Stimulated activated CD8-positive, alpha-beta memory T cell treated with anti-CD3 and anti-CD28 coated beads, Interleukin-4, amount 100 ng/mL, for 1 hour (primary cell): ENCODE measurements at places on chromosomes 16 and 17.

DNA sequence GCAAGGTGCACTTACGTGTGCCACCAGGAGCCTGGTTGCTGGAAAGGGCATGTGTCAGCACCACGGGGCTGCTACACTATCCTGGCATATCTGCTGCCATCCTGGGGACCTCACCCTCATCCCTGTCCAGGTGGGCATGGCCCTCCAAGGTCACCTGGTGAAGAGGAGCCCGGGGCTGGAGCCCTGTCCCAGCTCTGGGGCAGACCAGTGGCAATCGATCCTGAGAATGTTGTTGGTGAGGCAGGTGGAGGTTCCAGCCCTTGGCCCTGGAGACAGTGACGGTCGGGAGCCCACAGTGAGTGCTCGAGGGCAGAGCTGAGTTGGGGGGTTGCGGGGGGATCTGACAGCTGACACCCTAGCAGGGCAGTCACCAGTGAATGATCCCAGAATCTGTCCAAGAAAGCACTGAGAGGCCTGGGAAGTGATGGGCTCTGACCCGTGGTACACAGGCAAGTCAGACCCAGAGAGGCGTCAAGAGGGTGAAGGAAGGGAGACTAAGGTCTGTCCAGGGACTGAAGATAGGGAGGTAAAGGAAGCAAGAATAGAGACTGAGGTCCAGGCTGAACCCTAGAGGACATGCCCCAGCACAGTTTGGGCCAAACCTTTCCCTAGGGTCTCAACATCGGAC lies 17.6 kb downstream of the POLR3K start:
- DNase-seq, result no peak

DNA sequence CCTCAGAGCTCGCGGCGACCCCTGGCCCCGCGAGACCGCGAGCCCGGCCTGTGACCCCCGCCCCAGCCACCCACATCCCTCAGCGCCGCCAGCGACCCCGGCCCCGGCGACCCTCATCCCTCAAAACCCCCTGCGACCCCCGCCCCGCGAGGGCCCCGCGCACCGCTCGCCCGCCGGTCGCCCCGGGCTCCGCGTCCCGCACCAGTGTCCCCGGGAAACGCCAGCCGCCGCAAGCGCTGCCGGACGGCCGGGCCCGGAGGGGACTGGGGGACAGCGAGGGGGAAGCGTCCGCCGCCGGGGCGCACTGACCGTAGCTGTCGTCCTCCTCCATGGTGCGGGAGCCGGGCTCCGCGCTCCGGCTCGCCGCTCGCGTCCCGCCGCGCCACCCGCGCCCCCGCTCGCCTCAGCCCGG lies at the start of gene CYTH1:
TSS of gene CYTH1 (minus strand) at position 381 of the 412 bp plus-strand sequence. CDS start at position 331, 50 bp downstream.
- no peak for DNase-seq

GRCh38 chr17:79844869-79845600 lies 5.8 kb upstream of the CBX4 start:
- no peak for DNase-seq

DNA sequence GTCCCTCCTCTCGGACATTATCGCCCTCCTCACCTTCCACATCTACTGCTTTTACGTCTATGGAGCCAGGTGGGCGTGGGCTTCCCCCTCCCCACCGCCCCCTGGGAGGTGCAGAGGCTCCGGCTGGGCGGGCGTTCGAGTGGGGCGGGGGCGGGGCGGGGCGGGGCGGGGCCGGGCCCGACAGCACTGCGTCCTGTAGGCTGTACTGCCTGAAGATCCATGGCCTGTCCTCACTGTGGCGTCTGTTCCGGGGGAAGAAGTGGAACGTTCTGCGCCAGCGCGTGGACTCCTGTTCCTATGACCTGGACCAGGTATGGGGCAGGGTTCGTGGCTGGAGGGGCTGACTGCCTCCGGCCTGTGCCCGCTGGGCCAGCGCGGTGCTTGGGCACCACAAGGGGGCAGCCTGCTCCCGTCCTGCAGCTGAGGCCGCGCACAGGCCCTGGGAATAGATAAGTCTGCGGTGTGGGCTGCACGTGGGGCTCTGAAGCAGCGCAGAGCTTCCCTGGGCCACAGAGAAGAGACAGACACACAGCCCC lies 9.2 kb downstream of the PIGQ start:
- peak; percentile 19 for DNase-seq

DNA sequence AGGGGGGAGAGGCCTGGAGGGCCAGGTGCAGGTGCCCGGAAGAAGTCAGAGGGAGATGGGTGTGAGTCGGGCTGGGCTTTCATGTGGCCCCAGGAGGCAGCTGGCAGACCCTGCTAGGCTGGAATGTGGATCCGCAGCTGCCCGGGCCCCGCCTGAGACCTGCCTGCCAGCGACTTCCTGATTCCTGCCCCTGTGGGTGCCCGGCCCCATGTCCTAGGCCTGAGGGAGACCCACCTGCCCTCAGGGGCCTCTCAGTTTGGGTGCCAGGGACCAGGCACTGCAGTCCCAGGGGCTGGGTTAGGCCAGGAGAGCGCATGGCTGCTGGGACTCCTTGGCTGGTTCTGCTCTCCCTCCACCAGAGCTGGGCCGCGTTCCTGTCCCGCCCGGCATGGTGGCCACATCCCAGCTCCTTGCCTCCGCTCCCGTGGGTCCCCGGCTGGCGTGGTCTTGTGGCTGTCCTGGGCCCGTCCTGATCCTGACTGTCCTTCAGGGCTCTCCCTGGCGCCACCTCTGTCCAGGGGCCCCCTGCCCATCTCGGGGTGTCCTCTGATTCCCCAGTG lies 22.1 kb upstream of the SPNS2 start:
- DNase-seq, result no peak

DNA sequence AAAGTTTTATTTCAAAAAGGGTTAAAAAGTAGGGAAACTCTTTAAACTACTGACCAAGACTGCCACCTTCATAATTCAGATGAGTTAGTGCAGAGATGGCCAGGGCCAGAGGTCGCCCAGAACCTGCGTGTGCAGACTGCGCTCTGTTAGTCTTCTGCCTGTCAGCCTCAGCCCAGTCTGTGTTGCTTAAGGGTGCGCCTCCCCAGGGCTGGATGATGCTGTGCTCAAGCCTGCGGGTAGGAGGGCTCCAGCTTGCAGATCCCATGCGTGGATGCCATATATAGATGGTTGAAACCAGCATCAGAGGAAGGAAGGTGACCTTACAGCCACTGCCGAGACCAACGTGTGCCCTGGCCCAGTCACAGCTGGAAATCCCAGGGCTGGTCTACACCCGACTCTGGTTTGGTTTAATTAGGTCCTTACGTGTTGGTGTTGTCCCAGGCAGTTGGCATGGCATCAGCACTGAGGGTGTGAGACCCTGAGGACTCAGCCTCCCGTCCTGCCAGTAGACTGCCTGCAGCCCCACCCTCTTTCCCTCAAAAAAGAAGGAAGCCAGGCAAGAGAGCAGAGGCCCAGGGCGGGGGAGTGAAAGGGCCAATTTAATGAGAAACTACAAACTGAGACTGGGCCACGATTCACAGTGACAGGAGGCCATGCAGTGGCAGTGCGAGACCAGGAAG lies 27.7 kb downstream of the CDIP1 start:
- DNase-seq, result no peak

- no peak for DNase-seq
Measured at GRCh38 chr17:44518032-44518431, 14.8 kb upstream of the GPATCH8 start.

GRCh38 chr17:38353086-38353604 lies 1.5 kb downstream of the SOCS7 start:
- DNase-seq, result no peak

DNA sequence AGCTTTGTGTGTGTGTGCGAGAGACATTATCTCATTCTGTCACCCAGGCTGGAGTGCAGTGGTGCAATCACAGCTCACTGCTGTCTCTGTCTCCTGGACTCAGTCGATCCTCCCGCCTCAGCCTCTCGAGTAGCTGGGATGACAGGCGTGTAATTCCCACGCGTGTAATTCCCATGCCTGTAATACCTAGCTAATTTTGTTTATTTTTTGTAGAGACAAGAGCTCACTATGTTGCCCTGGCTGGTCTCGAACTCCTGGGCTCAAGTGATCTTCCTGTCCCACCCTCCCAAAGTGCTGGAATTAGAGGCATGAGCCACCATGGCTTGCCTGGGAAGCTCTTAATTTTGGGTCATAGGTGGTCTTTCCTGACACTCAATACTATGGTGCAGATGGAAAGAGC lies 205.3 kb upstream of the TNRC6C start:
- DNase-seq, result no peak

GRCh38 chr17:64781014-64781756 lies 119.1 kb upstream of the SMURF2 start:
- no peak for DNase-seq
